ENCODE measurements at places on chromosomes 7 and 10.

GRCh38 chr10:97013983-97014382 is 171.8 kb downstream of the SLIT1 start:
- no peak for DNase-seq

DNA sequence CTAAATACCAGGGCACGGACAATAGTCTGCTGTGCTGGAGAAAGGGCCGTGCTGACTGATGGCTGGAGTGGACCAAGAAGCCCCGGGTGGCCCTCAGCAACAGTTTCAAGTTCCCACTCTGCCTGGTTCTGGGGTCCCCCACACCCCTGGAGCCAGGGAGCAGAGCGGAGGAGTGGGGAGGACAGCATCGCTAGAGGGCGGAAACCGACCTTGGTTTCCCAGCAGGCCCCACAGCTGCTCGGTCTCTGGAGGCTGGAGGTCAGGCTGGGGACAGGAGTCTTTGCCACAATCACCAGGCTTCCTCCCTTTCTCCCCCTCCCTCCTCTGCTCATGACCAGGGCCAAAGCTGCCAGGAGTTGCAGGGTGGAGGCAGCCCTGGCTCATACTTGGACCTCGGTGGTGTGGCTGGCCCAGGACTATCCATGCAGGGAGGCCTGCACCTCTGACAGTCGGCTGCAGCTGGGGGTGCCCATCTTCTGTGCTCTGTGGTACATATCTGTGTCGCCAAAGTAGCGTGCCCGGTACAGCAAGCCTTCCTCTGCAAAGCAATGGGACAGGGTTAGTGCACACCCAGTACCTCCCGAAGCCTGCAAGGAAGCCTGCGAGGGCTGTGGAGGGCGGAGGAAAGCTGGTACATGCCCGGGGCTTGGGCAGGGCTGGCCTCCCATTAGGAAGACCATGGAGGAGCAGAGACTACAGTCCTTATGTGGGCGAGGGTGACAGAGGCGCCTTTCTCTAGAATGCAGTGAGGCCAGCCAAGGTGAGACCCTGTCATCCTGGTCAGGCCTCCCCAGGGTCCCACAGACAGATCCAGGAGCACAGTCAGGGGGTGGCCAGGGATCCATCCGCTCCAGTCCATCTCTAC is 19.1 kb downstream of the DNAJB12 start:
- no peak for DNase-seq

- DNase-seq = no peak
Observed at GRCh38 chr7:73839743-73840714, 2.3 kb downstream of the METTL27 start.

DNA sequence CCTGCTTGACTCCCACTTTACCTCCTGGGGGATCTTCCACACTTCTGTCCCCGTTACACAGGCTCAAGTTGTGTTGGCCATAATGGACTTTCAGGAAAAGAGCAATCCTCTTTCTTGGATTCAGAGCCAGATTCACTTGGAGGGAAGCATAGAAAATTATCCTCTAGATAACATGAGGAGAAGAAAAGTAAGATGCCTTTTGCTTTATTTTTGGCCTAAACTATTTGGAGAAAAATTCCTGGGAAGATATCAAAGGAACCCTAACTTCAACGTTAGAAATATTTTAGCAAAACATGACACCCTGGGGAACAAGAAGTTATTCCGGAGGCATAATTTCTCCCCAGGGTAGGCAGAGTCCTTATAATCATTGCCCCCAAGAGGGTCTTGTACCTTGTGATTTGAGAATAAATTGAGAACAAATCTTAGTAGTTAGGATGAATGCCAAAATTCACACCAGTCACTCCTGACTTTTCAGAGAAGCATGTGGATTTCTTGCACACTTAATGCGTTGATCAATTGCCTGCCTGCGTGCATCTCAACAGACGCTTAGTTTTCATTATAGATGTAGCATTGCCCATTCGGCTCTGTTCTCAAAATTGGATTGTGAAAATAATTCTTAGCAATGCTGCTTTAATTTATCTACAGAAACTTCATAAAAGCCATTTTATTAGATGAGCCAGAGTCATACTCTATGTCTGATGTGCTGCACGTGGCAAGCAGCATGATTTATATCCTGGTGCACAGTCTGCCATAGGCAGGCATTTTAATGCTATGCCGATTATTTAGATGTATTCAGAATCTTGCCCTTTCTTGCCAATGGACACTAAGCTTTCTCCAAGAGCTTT is 224.4 kb downstream of the C7orf25 start:
- no peak for DNase-seq

GRCh38 chr7:16817536-16817935 is 12.7 kb upstream of the AGR2 start:
- DNase-seq = no peak

- DNase-seq = no peak
Observed at GRCh38 chr10:21234761-21235160, 290.7 kb downstream of the SKIDA1 start.

- no peak for DNase-seq
Observed at GRCh38 chr10:62778125-62778524, 26.4 kb upstream of the ADO start.

Measured in stimulated activated CD8-positive, alpha-beta memory T cell treated with anti-CD3 and anti-CD28 coated beads, Interleukin-15, amount 100 ng/mL, for 1 hour (primary cell).